Kidney (tissue), 22 donors: ENCODE measurements at places on chromosomes 16 and 17. TPM values are rescaled to one million over a fixed set of nuclear protein-coding genes. Genes with fewer than 3 reads are reported as not detected.
A peak's percentile ranks its signal among the peaks of the same experiment; 100 is the strongest.

GRCh38 chr17:5769593-5770354, 185.5 kb upstream of the NLRP1 start:
- DNase-seq: peak; percentile 74

TVP23A gene
- not detected for polyA plus RNA-seq

- DNase-seq: no peak
Observed at GRCh38 chr17:65039336-65039988, 17.1 kb downstream of the GNA13 start.

RRAD gene
- 14.3 TPM for polyA plus RNA-seq

DNA sequence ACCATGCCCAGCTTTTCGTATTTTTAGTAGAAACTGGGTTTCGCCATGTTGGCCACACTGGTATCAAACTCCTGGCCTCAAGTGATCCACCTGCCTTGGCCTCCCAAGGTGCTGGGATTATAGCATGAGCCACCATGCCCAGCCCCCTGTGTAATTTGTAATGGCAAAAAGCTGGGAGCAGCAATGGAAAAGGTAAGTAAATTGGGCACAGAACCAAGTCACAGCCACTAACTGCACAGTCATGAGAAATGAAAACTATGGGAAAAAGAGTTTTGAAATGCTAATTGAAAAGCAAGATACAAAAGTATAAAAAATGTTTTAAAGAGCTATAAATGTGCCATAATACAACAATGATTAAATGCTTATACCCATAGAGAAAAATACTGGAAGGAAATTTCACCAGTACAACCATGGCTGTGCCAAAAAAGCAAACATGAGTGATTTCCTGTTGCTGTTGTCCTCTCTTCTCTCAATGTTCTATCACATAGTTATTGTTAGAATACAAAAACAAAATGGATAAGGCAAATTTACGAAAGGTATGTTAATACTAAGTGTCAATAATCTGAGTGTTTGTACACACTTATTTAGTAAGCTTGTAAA, 6.2 kb downstream of the NTAN1 start:
- no peak for DNase-seq

- no peak for DNase-seq
Observed at GRCh38 chr16:19066988-19067348, 446 bp upstream of the COQ7 start.

- no peak for DNase-seq
Observed at GRCh38 chr16:27450196-27450549, 48.2 kb downstream of the IL21R start.

DNA sequence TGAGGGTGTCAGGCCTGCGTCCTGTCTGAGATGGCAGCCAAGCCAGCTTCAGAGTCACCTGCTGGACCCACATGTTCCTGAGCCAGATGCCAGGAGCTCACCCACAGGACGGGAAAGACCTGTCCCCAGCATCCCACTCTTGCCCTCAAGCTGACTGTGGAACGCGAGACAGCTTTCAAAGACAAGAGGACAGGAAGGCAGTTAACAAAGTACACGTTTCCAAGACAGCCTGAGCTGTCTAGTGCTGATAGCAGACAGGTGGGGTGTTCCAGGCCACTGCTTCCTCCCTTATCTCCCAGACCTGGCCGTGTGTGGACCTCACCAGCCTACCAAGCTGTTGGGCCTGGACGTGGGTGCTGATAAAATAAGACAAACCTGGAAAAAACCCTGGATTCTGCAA, 13.2 kb downstream of the CMTM3 start:
- no peak for DNase-seq

DNA sequence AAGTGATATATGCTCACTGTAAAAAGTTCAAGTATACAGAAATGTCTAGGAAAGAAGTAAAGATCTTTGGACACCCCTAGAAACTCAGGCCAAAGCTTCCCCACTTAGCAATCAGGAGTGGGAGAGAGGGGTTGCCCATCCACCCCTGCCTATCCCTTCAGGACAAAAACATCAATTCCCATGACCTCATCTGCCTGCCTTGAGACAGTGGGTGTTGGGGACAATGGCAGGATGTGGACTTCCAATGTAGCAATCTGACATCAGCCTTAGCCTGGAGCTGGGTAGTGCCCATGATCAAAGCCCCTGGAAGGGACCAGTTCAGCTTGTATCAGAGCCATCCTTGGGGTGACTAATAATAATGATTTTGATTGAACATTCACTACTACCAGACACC, 18.1 kb downstream of the ITPRIPL2 start:
- no peak for DNase-seq

GRCh38 chr16:4123616-4124300, 7.5 kb upstream of the ADCY9 start:
- DNase-seq: no peak

PMFBP1 gene
- 0.13 TPM for polyA plus RNA-seq

DNA sequence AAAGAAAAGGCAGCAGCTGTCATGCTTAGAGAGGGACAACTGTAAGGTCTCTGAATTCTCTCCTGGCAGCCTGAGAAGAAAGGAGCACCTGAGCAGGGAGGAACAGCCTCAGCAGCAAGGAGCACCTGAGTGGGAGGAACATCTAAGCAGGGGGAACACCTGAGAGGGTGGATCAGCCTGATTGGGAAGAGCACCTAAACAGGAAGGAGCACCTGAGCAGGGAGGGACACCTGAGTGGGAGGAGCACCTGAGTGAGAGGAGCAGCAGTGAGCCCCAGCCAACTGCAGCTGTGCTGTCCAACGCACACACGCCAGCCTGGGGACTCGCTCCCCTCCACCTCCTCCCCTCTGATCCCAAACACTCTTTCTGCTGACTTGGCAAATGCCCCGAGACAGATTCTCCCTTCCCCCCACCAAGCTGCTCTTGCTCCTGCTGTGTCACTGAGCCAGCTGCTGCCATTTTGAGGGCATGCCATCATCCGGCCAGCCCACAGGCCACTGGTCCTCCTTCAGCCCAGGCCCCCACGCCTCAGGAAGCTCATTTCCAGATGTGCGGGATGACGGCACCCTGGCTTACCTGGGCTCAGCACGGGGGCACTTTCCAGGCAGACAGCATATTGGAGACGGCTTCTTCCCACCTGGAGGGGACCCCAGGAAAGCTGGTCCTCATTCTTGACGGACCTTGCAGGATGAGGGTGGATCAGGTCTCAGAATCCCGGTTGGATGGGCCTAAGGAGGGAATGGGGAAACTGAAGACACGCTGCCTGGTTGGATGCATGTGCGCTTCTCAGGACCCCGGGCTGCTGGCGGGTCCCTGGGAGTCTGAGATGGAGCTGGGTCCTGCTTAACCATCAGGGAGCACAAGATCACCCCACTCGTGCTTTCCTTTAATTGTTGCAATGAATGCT, 57.7 kb upstream of the RBFOX3 start:
- peak; percentile 15 for DNase-seq

GRCh38 chr16:75256059-75256571, 4.7 kb upstream of the BCAR1 start:
- DNase-seq: peak; percentile 82

DNA sequence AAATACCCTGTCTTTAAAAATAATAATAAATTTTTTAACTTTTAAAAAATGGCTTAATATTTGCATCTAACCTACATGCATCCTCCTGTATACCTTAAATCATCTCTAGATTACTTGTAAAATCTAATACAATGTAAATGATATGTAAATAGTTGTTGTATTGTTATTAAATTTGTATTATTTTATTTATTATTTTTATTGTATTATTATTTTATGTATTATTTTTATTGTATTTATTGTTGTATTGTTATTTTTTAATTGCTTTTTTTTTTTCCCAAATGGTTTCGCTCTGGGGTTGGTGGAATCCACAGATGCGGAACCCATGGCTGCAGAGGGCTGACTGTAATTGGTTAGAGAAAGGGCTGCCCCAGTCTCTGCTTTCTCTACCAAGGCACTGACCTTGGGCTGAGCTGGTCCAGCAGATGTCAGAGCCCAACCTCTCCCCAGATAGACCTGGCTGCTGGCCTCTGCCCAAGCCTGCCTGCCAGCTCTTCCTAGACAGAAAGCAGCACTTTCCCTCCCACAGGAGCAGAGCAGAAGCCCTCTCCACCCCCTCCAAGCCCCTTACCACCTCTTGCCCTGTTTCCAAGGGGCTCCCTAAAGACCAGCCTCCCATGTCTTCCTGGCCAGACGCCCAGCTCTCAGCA, 183.8 kb downstream of the GSG1L start:
- no peak for DNase-seq

GRCh38 chr16:23333034-23333579, 31.0 kb downstream of the SCNN1B start:
- no peak for DNase-seq

DNA sequence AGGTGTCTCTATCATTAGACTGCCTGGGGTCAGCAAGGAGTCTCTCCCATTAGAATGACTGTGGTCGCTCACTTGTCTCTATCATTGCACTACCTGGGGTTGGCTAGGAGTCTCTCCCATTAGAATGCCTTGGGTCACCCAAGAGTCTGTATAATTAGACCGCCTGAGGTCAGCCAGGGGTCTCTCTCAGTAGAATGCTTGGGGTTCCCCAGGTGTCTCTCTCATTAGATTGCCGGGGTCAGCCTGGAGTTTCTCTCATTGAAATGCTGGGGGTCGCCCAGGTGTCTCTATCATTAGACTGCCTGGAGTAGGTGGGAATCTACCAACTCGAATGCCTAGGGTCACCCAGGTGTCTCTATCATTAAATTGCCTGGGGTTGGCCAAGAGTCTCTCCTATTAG, 2231.6 kb downstream of the TP53TG3F start:
- DNase-seq: no peak

CAPNS2 gene
- polyA plus RNA-seq: not detected

CBFA2T3 gene
- polyA plus RNA-seq: 0.75 TPM

DNA sequence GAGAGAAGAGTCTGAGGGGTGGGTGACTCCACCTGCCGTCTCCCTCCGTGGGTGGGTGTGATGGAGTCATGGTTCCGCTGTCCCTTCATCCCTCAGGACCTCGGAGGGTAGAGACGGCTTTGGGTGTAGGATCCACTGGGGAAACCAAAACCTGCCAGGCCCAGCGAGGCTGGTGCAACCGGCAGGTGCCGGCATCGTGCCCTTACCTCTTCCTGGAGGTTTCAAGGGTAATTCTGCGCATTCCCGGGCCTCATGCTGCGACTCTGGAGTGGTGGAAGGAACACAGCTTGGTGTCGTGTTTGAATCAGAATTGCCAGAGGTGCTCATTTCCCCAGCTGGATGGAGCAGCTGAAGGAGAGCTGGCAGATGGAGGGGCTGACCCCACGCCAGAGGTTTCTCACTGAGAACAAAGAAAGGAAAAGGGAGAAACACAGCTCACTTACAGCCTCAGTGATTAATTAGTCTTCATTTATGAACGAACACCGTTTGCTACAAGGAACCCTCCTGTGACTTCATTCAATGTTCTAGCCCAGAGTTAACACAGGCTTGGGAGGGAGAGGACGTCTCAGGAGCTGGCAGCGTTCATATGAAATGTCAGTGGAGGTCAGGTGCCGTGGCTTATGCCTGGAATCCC, 16.3 kb upstream of the ATP2A3 start:
- DNase-seq: no peak

GRCh38 chr17:82702231-82702927, 3.9 kb upstream of the RAB40B start:
- no peak for DNase-seq

DNA sequence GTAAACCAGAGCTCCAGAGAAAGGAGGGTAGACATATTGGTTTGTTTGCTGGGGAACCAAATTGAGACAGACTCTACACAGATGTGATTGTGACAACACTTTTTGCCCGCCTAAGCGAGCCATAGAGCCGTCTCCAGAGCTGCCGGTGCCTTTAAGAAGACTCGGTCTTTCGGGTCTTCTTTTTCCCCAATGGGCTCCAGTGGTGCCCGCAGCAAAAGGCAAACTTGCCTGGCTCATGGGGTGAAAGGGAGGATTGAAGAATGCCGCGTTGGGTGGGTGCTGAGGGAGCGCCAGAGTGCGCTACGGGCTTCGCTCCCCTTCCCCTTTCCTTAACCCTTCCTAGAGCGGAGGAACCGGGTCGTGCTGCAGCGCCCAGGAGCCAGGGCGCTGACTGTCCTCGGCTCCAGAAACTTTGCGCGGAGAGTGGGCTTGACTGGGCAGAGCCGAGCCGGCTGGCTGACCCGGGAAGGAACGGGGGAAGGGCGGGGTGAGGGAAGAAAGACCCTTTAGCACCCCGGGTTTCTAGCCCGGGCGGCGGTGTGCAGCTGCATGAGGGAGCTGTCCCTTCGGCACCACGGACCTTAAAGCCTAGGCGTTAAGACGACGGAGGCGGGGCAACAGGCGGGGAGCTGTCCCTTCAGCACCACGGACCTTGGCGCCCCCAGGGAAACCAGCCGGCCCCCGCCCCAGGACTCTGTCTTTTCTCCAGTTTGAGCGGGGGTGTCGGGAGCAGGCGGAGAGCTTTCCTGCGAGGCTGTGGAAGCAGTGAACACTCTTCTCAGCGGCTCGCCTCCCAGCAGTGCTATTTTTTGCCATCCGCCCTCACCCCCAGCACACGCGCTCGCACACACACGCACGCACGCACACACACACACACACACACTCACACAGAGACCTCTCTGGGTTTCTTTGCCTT, at the start of gene CACNG3:
Gene CACNG3, plus strand, starts transcription at position 880 of the 916 bp plus-strand sequence. CDS start 420 bp downstream, outside the sequence.
- peak; percentile 94 for DNase-seq

DNA sequence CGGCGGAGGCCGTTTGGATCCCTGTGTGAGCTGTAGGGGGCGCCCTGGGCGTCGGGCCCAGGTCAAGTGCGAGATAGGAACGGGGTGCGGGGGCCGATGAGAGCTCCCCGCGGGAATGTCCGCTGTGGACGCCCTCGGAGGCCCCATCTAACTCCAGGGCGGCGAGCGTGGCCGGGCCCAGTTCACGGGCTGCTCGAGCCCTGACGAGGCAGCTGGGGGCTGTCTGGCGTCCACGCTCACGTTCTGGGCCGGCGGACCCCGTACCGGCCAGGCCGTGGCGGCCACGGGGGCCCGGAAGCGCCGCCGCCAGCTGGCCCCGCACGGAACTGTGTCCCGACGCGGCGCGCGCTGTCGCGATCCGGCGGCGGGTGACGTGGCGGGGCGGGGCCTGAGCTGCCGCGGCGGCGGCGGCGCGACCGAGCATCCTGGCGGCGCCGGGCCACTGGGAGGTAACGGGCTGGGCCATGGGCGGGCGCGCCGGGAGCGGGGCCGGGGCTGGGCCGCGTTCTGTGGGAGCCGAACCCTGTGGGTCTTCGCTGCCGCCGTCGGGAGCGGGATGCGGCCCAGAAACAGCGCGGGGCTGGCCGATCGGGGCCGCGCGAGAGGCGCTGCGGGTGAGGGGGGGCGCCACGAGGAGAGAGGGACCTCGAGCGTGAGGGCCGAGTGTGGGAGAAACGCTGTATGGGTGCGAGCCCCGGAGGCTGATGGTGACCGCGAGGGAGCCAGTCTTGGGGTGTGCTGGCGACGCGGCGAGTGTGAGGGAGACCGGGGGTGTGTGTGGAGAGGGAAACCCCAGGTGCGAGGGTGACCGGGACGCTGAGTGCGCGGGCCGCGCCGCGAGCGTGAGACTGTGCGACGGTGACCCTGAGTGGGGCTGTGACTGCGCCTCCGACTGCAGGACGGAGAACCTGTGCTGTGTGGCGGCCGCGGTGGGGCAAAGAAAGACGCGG, at the start of gene SLC7A6:
Gene SLC7A6, plus strand, starts transcription at position 399 of the 950 bp plus-strand sequence. CDS start 10,201 bp downstream, outside the sequence.
- DNase-seq: peak; percentile 80
